ENCODE measurements at places on chromosomes 2 and 18.

- DNase-seq, result no peak
These were observed 725 bp upstream of the ANKRD53 start for GRCh38 chr2:70977605-70978205.

GRCh38 chr2:31469648-31470047, 55.1 kb upstream of the XDH start:
- no peak for DNase-seq

- DNase-seq, result no peak
These were observed 19.5 kb upstream of the RPRM start for GRCh38 chr2:153497938-153498629.

DNA sequence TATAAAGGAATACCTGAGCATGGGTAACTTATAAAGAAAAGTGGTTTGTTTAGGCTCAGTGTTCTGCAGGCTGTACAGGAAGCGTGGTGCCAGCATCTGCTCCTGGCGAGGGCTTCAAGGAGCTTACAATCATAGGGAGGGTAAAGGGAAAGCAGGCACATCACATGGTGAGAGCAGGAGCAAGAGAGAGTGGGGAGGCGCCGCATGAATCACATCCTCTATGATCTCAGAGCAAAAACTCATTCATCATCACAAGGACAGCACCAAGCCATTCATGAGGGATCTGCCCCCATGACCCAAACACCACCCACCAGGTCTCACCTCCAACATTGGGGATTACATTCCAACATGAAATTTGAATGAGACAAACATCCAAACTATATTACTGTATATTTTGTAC, 32.5 kb downstream of the R3HDM1 start:
- DNase-seq, result no peak

DNA sequence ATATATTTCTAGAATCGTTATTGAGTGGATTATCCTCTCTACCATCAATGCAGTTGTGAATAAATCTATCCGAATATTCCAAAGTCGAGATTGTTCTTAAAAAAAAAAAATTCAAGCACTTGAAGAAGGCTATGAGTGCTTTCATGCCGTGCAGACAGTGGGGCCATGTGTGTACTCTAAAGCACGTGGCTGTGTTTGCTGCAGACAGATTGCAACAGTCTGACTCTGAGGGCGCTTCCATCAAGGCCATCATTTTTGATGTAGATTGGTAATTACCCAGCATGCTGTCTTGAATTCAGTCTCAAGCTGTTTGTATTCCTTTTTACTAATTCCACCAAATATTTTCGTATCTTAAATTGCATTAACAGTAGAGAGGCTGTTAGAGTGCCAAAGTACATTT, 325.9 kb upstream of the LINC00305 start:
- DNase-seq, result no peak

DNA sequence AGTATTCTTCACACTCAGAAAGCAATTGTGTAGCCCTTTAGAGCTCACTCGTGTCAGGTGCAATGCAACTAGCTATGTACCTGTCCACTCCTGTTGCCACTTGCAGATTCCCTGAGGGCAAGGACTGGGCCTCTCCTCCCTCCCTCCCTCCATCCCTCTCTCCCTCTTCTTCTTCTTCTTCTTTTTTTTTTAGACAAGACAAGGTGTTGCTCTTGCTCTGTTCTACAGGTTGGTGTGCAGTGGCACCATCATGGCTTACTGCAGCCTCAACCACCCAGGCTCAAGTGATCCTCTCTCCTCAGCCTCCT, 119.7 kb downstream of the ACKR3 start:
- DNase-seq, result no peak

GRCh38 chr2:233075966-233076339, 15.8 kb downstream of the INPP5D start:
- no peak for DNase-seq

DNA sequence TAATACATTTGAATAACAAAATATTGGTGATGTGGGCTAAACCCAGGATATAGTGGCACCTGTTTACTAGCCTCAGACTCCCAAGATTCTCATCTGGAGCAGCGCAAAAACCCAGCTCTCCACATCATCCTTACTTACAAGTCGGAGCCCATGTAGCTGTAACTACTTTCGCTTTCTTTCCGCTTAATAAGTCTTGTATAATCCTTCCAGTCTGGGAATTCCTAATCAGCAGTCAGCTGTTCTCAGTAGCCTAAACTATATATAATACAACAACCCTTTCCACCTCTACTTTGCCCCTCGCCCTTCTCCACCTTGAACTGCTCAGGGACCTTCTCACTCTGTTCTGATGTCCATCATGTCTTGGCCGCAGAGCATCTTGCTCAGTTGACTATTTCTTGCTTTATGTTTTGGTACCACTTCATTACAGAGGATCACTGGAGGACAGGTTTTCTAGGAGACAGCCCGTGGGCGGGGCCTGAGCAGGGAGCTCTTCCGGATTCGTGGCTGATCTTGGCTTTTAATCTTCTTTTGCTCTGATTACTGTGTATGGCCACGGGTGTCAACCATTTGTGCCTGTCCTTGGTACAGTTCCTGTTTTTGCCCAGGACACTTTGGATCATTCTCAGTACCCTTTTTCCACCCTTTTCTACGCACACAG, 119.9 kb upstream of the SERTAD2 start:
- no peak for DNase-seq

DNA sequence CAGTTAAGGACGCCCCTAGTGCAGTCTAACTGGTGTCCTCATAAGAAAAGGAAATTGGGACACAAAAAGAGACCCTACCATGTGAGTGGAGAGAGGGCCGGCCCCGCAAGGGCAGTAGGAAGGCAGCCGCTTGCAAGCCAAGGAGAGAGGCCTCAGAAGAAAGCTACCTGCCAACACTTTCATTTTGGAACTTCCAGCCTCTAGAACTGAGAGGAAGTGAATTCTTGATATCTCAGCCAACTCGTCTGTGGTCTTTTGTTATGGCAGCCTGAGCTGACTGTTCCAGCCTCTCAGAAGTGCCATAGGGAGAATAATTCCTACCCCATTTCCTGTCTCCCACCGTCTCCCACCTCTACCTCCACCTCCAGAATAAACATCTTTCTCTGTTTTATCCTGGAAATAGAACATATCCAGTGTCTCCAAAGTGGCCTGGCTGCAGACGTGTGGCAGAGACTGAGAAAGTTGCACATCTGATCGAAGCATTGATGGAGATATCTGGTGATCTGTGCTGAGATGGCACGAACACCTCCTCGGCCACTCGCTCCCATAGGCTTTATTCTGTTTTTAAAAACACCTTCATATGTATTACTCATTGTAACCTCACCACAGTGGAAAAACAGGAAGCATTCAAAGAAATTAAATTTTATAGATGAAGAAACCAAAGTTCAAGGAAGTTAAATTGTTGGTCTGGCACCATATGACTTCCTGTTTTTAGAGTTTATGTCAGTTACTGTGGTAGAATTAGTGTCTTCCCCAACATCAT, 39.5 kb upstream of the MARCO start:
- no peak for DNase-seq

DNA sequence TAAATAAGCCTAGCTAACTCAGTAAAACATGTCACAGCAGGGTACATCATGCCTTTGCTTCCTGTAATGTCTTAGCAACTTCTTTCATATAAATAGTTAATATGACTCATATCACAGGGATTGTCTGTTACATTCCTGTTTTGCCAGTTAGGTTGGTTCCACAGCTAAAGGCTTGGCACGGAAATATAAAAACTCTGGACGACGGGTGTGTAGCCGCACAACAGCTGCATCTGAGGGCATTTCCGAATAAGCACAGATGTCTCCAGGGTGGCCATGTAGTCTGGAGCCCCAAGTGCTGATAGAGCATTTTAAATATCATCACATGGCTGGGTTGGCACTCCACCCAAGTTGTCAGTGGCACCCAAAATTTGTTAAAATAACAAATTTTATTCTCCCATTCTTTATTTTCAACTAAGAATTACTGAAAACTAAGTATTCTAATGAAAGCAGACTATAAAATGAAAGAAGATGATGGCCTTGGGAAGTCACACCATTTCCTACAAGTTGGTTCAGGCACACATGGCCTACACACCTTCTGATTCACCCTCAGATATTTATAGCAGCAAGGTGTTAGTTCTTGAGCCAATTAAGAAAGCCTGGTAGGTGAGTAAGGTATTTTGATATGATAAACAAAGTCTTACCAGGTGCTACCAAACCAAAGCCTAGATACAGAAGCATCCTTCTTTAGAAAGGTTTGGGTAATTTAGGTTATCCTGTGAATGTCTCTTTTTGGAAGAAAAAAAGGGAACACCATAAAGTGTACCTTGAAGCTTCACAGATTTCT, 61.8 kb upstream of the STK17B start:
- DNase-seq, result no peak

GRCh38 chr2:44746856-44747615, 194.5 kb upstream of the SIX3 start:
- no peak for DNase-seq

GRCh38 chr18:58861861-58862301, 2.8 kb upstream of the ZNF532 start:
- DNase-seq, result no peak

DNA sequence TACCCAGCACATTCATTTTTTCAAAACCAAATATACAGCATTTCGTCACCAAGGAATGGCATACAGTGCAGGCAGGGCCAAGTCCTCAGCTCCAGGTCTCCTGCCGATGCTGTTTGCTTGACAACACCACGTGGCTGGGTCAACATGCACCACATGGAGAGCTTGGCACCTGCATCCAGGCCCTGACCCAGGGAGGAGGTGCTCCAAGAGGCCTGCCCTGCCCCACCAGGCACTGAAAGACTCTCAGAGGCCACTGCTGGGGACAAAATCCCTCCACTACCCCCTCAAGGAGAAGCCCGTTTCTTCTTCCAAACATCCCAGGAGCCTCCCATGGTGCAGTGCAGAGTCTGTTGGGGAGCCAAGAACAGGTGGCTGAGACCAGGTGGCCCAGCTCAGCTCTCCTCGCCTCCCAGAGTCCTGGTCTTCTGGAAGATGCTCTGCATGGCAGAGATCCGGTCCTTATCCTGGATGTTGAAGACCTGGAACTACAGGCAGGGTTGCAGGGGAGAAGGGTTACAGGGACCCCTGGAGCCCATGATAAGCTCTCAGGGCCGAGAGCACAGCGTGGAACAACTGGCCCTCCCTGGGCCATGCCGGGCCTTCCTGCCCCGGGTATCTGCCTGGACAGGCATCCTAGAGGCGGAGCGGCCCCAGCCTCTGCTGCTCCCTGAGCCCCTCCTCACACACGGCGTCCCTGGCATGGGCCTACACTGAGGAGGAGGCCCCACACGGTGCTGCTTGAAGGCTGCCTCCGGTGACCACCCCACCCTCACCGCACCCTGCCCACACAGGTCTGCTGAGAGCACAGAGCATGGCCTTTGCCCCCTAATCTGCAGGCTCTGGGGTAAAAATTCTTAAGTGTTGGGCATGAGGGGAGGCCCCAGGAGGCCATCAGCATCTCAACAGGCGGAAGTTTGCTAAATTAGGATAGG, 9.0 kb downstream of the MAB21L4 start:
- DNase-seq, result no peak

DNA sequence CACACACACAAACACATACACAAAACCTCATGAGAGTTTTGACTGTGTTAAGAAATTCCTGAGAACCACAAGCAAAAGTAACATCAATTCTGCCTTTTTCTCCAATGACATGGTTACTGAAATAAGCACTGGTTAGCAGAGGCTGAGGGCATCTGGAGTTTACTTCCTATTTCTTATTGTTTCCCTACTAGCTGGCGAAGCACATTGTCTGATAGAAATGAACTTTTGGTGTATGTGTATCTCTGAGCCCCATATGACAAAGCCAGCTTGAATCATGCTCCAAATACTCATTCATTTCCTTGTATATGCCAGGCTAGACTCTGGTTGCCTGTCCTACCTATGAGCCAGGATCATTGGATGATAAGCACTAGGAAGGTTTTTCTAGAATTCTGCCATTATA, 203.1 kb downstream of the NCKAP5 start:
- no peak for DNase-seq

- DNase-seq, result no peak
These were observed 214.5 kb downstream of the MCFD2 start for GRCh38 chr2:46701152-46701551.

DNA sequence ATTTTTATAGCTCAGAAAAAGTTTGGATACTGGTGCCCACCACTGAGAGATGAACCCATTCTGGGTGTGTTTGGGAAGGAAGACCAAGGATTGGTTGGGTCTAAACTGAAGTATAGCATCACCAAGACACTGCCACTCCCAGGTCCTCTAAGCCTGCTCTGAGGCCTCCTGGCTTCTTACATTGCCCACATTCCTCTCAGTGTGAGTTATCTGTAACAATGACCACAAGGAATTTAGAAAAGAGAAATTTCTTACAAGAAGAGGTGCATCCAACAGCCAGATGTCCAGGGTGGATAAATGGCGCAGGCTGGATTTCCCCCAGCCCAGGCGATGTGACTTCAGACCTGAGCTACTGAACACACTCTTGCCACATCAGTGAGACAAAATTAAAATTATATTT, 1.6 kb upstream of the GPR45 start:
- no peak for DNase-seq

DNA sequence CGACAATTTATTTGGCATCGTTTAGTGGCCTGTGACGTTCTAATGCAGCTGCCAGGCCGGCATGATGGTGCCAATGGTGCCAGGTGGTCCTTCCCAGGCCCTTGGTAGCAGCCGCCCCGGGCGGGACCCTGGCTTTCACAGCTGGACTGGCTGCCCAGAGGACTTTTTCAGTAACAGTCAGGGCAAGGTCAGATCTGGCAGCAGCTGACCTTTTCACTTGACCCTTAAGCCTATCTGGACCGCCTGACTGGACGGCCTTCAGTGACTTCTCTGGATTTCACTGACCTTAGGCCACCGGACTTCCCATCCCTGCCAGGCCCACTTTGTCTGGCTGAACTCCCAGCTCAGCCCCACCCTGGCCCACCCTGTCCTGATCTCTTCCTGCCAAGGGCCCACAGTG, 15.9 kb downstream of the TRIB2 start:
- DNase-seq, result no peak

DNA sequence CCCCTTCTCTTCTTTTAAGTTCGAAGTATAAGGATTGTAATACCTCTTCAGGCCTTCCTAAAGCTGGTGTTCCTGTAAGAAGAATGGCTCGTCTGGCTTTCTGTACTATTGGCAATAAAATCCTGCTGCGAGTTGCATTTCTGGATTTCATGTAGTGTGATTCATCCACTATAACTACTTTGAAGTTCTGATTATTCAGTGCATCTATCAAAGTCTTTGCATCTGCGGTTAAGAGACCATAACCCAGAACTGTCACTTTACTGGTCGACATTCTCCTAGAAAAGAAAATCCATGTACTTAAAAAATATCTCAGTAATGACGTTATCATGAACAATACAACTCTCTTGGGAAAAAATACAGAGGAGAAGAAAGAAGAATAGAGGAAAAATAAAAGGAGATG, 181.1 kb downstream of the ZRANB3 start:
- DNase-seq, result no peak

GRCh38 chr2:68594674-68595492, 48.5 kb upstream of the PROKR1 start:
- DNase-seq, result peak; percentile 35

GRCh38 chr2:159200498-159200897, 86.0 kb downstream of the WDSUB1 start:
- DNase-seq, result no peak

Data from T follicular helper cell (primary cell).